ENCODE measurements at places on chromosomes 11 and 22.

DNA sequence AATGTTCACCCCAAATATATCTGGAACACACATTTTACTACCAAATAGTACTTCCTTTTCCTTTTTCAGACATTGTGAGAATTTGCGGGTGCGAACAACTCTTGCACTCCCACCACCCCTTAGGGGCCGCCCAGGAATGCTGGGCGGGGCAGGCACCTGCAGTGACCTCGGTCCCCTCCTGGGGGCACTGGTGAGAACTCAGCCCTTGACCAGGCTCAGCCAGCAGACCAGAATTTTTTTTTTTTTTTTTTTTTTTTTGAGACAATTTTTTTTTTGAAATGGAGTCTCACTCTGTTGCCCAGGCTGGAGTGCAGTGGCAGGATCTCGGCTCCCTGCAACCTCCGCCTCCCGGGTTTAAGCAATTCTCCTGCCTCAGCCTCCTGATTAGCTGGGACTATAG is 75.8 kb downstream of the ARHGAP8 start:
- no peak for DNase-seq

GRCh38 chr11:123901867-123902266 is at the start of gene OR8D4:
OR8D4 (plus strand) TSS chr11:123902167; CDS start chr11:123906432, 4,265 bp downstream.
- DNase-seq: no peak

- DNase-seq: no peak
Observed at GRCh38 chr22:31344256-31344577, 1.9 kb downstream of the PATZ1 start.

GRCh38 chr11:73464347-73464746 is 88.1 kb downstream of the RELT start:
- DNase-seq: peak; percentile 26

- peak; percentile 78 for DNase-seq
Observed at GRCh38 chr11:19664886-19665548, 47.6 kb upstream of the NAV2 start.

DNA sequence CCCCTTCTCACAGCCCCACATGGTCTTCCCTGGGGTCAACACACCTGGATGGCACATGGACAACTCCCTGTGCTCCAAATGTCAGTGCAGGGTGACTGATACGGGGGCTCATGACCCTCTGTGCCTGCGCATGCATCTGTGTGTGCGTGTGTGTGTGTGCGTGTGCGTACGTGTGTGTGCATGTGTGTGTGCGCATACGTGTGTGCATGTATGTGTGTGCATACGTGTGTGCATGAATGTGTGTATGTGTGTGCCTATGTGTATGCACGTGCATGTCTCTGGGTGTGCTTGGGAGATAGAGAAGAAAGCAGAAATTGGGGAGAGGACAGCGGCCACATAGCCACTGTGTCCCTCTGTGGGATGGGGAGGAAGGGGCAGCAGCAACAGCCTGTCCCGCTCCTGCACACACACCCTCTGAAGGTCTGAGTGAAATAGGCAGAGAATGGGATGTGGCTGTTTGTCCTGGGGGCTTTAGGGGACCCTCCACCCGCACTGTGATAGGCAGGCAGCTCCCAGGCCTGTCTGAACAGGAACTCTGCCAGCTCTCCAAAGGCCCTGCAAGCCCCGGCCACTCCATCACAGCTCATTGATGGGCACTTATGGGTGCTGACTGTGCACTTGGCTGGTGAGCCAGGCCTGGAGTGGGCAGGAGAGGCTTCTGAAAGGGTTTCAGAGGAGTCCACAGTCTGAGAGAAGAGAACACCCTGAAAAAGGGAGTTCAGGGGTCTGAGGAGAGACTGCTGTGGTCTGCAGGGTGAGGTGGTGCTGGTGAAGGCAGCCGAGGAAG is 28.7 kb upstream of the PICK1 start:
- DNase-seq: no peak

DNA sequence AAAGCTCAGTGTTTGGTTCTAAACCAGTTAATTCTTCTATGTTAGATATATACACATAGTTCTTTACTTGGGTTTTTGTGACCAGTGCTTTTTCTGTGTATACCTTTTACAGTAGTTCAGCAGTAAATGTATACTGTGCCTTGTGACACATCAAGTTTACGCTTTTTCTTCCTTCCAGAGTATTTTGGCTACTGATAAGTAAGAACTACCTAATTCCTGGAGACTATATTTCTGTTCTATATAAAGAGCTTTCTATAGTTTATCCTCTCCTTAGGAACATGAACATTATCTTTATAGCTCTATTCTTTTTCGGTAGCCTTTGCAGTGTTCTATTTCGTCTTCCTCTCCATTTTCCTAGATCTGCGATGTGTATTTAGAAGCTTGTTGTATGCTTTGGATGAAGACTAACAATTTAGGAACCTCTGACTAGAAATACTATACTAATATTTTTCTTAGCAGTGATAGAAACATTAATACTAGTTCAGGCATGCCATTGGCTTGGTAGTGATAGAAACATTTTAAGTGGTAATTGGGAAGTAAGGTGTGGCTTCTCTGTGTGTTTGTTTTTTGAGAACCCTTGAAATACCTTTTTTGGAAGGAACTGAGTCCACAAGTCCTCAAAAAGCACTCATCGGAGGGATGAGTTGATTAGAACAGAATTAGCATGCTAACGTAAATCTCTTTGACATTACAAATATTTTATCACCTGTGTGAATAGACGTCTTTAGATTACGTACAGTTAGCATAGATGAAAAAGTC is 74.6 kb downstream of the ARHGEF12 start:
- no peak for DNase-seq

DNA sequence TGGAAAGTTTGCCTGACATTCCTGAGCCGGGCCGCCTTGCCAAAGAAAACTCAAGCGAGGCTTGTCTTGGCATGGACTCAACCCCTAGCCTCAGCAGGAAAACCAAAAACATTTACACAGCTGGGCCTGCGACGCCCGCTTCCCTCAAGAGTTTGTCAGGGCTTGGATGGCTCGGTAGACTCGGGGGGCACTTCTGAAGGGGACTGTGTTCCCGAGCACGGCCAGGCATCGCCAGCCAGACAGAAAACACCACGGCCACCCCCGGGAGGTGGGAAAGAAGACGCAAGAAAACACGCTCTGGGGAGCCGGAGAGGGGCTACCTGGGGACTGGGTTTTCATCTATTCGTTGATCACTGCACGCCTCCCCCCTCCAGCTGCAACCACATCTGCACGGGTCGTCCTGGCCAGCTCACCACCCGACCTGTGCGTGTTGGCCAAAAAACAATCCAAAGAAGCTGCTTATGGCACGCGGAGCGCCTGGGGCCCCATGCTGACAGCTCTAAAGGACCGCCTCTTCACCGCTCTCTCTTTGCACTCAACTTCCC is 380.7 kb downstream of the MN1 start:
- DNase-seq: peak; percentile 97
